ENCODE measurements at places on chromosomes 16 and 17. TPM values are rescaled to one million over a fixed set of nuclear protein-coding genes. Genes with fewer than 3 reads are reported as not detected.

DNA sequence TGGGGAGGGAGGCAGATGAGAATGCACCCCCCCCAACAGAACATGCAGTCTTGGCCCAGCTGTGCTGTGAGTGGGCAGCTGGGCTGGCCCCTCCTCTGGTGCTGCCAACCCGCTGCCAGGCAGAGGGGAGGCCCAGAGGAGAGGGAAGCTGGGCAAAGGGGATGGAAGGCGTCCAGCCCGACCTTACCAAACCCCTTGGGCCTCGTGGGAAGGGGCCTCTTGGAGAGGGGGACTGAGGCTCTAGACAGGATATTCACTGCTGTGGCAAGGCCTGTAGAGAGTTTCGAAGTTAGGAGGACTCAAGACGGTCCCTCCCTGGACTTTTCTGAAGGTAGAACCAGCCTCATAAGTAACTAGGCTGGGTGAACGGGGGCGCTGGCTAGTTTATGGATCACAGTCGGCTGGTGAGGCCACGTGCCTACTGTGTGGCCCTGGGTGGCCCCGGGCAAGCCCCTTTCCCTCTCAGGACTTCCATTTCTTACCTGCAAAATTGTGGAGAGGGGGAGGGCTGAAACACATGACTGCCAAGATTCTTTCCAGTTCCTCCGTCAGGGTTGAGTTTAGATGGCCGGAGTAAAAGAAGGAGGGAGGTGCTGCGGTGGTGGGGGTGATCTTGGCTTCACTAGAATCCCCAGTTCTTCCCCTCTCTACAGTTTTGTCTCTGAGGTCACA is 857 bp upstream of the STAT5A start:
- no peak for DNase-seq
- no peaks in the 10 kb centered on the region for H3K27me3 ChIP-seq
- H3K4me1 ChIP-seq = peaks cover 71% of the 10 kb centered on the region
- peak overlapping the region; percentile 98 for H3K4me3 ChIP-seq

GRCh38 chr17:59696682-59697277 is 10.4 kb downstream of the PTRH2 start:
- H3K4me3 ChIP-seq = no peak overlapping the region
- peaks cover 60% of the 10 kb centered on the region for H3K36me3 ChIP-seq
- H3K4me1 ChIP-seq = peaks cover 41% of the 10 kb centered on the region
- H3K27me3 ChIP-seq = no peaks in the 10 kb centered on the region
- DNase-seq = no peak
- H3K27ac ChIP-seq = peak overlapping the region; percentile 2

- H3K4me3 ChIP-seq = no peak overlapping the region
- no peak for DNase-seq
- no peaks in the 10 kb centered on the region for H3K4me1 ChIP-seq
- no peaks in the 10 kb centered on the region for H3K36me3 ChIP-seq
- H3K27me3 ChIP-seq = peaks cover 10% of the 10 kb centered on the region
Measured at GRCh38 chr16:88430185-88430523, 22.9 kb upstream of the ZFPM1 start.

GRCh38 chr17:57375770-57376225 is 119.5 kb downstream of the MSI2 start:
- peaks cover 26% of the 10 kb centered on the region for H3K36me3 ChIP-seq
- no peak overlapping the region for H3K4me3 ChIP-seq
- H3K27me3 ChIP-seq = no peaks in the 10 kb centered on the region
- H3K27ac ChIP-seq = no peak overlapping the region
- peaks cover 17% of the 10 kb centered on the region for H3K4me1 ChIP-seq

GRCh38 chr17:76367642-76368041 is 13.9 kb upstream of the PRPSAP1 start:
- no peak overlapping the region for H3K4me3 ChIP-seq
- H3K36me3 ChIP-seq = no peaks in the 10 kb centered on the region
- H3K27ac ChIP-seq = no peak overlapping the region

DNA sequence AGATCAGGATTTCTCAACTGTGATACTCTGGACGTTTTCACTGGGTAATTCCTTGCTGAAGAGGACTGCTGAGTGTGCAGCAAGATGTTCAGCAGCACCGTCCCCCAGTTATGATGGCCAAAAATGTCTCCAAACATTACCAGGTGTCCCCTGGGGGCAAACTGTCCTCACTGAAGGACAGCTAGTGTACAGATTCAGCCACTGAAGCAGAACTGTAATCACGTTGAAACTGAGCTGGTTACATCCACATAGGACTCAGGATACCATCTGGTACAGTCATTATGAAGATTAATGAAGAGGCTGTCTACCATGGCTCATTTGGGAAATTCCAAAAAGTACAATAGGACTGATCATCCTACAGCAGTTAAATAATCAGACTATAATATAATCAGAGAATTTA is 43.3 kb upstream of the GINS3 start:
- peaks cover 17% of the 10 kb centered on the region for H3K27me3 ChIP-seq
- no peak overlapping the region for H3K4me3 ChIP-seq
- no peak for DNase-seq

DNA sequence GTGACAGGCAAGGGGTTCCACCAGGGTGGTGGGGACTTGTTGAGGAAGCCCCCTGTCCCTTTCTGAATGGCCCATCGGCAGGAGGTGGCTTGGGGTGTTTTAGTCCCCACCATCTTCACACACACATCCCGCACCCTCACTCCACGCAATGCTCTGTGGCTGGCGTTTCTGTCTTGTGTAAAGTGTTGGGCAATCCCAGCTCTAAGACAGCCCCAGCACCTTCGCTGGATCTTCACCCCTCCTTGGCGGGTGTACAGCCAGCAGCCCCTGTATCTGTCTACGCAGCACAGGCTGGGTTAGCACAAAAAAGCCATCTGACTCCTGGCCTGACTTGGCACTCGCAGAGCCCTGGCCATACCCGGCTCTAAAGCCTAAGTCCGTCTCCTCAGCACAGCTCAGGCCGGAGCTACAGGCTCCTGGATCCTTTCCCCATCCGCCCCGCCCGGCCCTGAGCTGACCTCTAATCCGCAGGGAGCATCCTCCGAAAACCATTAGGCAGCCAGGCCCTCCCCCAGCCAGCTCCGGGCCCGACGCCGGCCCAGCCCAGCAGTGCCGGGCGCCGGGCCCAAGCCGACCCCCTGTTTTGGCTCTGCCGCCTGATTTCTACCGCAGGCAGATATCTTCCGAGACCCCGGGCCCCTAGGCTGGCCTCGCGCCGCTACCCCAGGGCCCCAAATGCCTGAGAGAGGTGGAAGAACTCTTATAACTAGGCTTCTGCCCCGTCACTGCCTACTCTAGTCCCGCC is 42.4 kb upstream of the TAC4 start:
- peaks cover 41% of the 10 kb centered on the region for H3K27me3 ChIP-seq
- no peak overlapping the region for H3K27ac ChIP-seq
- H3K4me1 ChIP-seq = no peaks in the 10 kb centered on the region
- H3K4me3 ChIP-seq = no peak overlapping the region

- no peak overlapping the region for H3K4me3 ChIP-seq
- H3K4me1 ChIP-seq = peaks cover 47% of the 10 kb centered on the region
- no peak for DNase-seq
- H3K27me3 ChIP-seq = no peaks in the 10 kb centered on the region
Measured at GRCh38 chr16:3854750-3855541, 25.6 kb downstream of the CREBBP start.

- H3K27me3 ChIP-seq = peaks cover 2% of the 10 kb centered on the region
- H3K27ac ChIP-seq = no peak overlapping the region
- no peak for DNase-seq
- no peaks in the 10 kb centered on the region for H3K36me3 ChIP-seq
Measured at GRCh38 chr16:49640581-49640980, 215.3 kb downstream of the ZNF423 start.

DNA sequence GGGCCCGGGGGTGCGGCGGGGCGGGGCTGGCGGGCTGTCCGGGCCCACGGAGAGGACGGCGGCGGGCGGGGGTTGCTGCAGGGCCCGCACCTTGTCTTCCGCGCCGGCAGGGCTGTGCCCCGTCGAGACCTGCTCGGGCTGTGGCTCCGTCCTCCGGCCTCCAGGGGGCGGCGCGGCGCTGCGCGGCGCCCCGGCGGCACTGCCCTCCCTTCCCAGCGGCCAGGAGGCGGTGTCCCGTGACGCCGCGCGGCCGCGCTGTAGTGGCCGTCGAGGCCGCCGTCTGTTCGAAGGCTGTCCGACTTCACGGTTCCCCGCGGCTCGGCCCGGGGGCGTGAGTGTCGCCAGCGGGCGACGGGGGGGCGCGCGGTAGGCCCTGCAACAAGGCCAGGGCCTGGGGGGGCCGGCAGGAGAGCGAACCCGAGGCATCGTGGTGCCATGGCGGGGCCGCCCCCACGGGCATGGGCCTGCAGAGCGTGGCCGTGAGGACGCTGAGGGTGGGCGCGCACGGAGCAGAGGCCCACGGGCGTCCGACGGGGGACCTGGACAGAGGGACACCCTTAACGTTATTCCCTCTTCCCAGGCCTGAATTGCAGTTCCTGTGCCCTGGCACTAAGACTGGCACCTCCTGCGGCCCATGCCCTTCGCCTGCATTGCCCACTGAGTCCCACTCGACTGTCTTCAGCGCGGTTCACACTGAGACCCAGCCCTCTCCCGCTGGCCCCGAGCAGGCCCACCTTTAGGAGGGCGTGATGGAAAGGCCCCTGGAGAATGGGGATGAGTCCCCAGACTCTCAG is at the start of gene PLEKHG4:
Gene PLEKHG4 (plus strand): TSS at position 237 of the 794 bp plus-strand sequence. CDS start 513 bp downstream, at position 750.
- H3K27me3 ChIP-seq = no peaks in the 10 kb centered on the region
- peak within 1 kb of the TSS; percentile 88 for H3K4me3 ChIP-seq
- H3K4me1 ChIP-seq = peaks cover 30% of the 10 kb centered on the region

- no peak for DNase-seq
- H3K36me3 ChIP-seq = no peaks in the 10 kb centered on the region
- H3K27ac ChIP-seq = no peak overlapping the region
- no peaks in the 10 kb centered on the region for H3K27me3 ChIP-seq
- H3K4me3 ChIP-seq = no peak overlapping the region
Measured at GRCh38 chr17:59367657-59368045, 36.2 kb downstream of the YPEL2 start.

- H3K27me3 ChIP-seq = no peaks in the 10 kb centered on the region
- H3K36me3 ChIP-seq = peaks cover 1% of the 10 kb centered on the region
- H3K4me3 ChIP-seq = peak overlapping the region; percentile 29
- no peak for DNase-seq
Measured at GRCh38 chr17:77420804-77421629, 280.2 kb downstream of the SEC14L1 start.

Gene TMEM114
- total RNA-seq = not detected

Gene KDM6B
- 163 TPM for total RNA-seq

Gene EVPL
- 0.02 TPM for total RNA-seq

Gene TPSD1
- total RNA-seq = not detected

Gene AOC2
- 4.0 TPM for total RNA-seq

Gene TEKT1
- not detected for total RNA-seq

Gene SCO1
- total RNA-seq = 42.0 TPM

Gene TMEM97
- 60.9 TPM for total RNA-seq

Gene CCL17
- total RNA-seq = 1.3 TPM

Gene STX4
- total RNA-seq = 56.4 TPM

Gene LRRC46
- 0.70 TPM for total RNA-seq

Gene SLC38A8
- total RNA-seq = not detected

Gene IFI35
- total RNA-seq = 67.0 TPM
